ENCODE measurements at places on chromosomes 12 and 14.

GRCh38 chr14:104882325-104882973, 17.4 kb downstream of the CEP170B start:
- DNase-seq: no peak

DNA sequence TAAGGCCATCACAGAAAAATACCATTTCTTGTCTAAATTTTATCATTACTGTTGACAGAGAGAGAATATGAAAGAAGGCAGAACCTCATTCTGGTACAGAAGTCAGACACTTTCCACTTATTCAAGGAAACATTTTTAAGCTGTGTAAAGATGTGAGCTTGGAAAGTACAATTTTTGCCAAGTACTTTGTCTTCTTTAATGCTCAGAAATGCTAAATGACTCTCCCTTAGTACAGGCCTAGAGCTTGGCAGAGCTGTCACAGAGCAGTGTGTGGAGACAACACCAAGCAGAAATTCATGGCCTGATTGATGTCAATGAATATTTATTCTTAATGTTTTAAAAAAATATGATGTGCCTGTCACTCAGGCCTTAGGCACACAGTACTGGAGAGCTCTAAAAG, 20.7 kb downstream of the NT5DC3 start:
- no peak for DNase-seq

DNA sequence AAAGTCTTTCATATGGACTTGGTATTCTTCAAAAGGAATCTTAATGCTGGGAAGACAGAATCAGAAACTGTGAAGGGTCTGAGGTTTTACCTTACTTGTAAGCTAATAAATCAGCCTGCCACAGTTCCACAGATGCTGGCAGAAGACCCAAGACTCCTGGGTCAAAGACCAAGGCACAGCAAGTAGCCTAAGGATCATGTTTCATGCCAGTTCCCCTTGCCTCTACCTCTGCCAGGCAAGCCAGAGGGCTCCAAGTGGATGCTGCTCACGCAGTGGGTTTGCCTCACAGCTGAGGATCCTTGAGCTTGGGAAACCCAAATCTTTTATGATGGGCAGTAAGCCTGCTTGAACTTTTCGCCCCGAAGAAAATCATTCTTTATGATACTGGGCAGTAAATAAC, 15.2 kb upstream of the RXYLT1 start:
- DNase-seq: no peak

DNA sequence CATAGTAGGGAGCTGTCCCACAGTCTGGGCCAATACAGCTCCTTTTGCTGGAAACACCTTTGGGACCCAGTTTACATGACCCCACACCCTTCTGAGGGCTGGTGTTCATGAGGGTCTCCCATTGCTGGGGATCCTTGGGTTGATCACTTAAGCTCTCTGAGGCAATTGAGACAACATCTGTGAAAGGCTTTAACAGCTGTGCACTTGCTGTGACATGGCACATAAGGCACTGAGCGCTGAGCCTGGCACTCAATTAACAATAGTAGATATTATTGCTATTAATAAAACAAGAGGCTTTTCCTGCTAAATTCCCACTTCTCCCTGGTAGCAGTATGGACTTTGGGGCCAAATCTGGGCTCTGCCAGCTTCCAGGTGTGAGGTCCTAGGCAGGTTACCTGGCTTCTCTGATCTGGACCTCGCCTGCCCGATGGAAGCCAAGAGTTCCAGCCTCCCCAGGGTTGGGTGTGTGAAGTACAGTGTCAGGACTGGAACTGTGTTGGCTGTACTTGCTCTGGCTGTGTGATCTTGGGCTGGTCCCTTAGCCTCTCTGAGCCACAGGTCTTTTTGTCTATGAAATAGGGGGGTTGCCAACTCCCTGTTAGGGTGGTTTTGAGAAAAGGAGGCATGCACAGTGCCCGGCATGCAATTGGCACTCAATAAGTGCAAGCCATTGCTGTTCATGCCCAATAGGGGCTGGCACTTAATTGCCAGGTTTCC, 3.1 kb downstream of the SH2B3 start:
- DNase-seq: no peak

DNA sequence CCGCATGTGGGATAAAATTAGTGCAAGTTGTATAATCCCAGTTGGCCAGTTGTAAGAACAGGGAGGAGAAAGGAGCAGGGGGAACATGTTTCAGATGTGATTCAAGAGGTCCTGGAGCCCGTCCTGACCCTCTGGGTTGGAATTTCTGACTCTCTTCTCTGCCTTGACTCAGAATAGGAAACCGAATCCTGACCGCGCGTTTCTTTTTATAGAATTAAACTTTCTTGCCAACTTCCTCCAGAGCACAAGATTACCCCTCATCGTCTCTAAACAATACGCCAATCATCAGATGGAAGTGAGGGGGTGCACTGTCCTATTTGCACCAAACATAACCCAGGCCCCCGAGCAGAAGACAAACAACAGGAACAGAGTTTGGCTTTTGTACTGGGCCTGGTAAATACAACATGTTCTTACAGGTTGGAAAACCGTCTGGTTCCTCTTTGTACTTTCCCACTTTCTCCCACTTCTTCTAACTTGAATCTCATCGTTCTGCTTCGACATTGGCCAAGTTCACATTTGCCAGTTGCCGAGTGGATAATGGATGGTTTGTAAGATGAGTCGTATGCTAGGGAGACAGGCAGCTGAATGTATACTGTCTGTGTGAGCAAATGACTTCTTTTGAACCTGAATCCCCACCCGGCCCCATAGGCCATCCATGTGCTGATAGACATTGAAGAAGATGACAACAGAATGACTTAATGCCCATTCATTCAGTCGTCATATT, 42.6 kb upstream of the MED13L start:
- DNase-seq: no peak

GRCh38 chr14:98370352-98370751, 901.6 kb downstream of the BCL11B start:
- no peak for DNase-seq

DNA sequence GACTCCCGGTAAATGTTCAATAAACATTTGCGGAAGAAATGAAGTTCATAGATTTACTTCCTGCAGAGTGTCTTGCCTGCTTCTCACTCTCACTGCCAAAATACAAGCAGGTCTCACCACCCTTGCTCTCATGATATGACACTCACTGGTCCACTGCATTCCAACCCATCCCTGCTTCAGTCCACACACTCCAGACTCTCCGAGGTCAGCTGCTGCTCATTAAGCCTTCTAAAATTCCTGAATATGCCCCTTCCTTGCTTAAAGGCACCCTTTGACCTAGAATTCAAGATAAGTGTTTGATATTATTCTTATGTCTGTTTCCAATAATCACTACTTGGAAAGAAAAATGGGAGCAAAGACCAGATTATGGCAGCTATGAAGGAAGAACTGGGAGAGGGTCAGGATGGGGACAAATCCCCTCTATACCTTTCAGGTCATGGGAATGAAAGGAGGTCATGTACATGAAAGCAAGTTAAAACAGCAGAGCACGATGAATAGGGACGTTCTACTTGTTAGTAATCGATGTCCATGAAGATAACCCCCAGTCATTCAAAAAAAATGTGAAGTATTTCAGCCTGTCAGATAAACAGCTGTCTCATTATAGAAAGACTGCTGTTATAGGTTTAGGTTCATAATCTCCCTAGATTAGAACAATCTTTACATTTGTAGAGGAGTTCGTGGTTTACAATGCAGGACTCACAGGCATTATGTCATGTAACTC, 10.5 kb upstream of the NID2 start:
- DNase-seq: no peak

DNA sequence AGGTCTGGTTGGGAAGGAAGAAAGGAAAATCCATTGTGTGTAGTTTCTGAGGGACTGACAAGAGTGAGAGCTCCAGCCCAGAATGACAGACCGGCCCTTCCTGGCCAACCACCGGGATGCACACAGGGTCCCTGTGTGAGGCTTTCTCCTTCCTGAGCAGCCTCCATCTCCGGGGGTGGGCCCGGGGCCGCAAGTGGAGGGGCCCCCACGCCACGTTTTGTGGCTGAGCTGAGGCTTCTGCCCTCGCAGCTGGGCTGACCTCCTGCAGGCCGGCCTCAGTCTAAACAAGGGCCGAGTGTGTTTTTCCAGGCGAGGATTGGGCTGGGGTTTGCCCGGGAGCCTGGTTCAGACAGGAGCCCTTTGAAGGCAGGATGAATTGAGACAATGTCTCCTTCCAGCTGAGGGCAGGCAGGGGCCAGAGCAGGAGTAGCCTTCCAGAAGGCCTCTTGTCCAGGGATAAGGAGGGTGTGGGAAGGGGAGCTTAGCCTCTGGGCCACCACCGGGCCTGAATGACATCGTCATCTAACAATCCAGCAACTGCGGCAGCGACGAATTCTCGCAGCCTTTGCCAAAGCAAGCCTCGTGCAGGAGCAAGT, 96.5 kb upstream of the NCOR2 start:
- no peak for DNase-seq

- DNase-seq: no peak
These were observed 791.6 kb downstream of the DIO2 start for GRCh38 chr14:79419571-79420327.

DNA sequence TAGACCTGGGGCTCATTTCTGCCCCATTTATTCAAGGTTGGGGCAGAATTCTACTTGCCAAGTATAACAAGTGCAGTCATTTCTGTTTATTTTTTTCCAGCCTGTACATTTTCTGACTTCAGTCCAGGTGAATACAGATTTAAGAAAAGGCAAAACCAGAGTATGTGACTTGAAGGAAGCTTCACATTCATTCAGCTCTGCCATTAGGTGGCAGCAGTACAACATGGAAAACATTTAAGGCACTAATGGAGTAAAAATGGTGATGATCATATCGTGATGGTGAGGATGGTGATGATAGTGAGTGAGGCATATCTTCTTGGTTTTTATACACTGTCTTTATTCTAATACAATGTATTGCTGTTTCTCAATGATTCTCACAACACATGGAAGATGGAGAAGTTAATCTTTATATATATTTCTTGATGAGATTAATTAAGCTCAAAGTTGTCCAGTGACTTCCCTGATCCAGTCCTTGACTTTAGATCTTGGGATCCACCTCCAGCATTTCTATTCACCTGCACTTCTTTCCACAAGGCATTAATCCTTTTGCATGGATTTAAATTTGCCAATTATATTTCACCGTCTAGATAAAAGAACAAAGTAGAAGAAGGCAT, 176.7 kb upstream of the SEL1L start:
- no peak for DNase-seq

- DNase-seq: no peak
These were observed 12.4 kb downstream of the ATG14 start for GRCh38 chr14:55399183-55399582.

DNA sequence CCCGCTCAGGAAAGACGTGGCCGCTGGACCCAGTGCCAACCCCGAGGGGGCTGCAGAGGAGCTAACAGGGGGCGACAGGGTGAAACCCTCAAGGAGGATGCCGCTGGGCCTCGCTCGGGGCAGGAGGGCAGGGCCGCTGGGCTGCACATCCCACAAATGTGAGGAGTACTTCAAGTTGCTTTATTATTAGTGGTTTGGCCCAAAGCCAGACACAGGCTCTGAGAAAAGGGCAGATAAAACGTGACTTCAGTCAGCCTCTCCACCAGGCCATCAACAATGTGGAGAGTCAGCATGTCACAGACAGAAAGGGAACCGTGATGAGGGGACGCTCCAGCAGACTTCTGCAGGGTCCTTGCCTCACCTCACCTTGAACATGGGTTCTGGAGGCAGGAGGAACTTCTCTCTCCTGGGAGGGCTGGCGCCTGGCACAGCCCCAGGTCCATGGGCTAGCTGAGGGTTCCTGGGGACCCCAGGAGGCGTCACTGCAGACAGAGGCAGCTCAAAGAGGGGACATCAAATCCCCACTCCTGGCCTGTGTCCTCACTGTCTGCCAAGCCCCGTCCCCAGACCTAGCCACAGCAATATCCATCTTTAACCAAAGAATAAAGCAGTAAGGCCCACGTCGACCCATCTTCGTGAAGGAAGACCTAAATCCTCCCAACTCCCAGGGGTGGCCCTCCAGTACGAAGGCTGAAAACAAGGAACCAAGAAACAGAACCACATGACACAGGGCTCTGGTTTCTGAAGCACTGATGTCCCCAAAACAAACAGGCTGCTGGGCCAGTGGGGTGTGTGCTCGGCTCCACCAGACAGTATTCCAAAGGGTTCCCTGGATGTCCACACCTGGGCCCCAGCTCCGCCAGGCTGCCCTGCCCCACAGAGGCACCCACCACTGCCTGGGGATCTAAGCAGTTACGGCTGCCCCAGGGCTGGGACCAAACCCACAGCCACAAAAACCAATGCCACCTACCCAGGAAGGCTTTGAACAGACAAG, 35.1 kb downstream of the CCDC85C start:
- DNase-seq: no peak

DNA sequence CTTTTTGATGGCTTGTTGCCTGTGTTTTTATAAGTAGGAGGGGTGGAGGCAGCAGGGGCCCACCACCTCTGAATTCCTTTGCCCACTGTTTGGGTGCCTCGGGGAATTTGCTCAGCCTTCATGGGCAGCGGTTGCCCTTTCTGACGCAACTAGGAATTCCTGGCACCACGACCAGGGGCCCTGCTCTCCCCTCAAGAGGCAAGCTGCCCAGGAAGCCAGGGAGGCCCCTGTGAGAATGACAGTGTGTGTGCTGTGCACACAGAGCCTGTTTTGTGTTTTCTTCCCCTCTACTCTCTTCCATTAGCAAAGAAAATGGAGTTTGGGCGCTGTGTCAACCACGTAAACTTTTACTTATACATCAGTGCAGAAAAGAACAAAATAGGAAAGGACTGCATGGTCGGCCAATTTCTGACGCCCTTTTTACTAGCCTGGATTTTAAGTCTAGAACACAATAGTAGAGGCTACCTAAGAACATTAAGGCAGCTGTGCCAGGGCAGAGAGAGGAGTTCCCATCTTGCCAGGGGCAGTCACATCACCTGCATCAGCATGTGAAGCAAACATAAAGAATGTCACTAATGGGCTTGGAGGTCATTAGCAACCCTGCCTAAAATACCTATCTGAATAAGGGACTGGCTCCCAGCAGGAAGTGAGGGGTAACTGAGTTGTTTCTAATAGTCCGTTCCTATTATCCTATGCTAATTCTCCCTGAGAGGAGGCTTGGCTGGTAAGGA, 17.9 kb upstream of the PTGR2 start:
- DNase-seq: no peak

DNA sequence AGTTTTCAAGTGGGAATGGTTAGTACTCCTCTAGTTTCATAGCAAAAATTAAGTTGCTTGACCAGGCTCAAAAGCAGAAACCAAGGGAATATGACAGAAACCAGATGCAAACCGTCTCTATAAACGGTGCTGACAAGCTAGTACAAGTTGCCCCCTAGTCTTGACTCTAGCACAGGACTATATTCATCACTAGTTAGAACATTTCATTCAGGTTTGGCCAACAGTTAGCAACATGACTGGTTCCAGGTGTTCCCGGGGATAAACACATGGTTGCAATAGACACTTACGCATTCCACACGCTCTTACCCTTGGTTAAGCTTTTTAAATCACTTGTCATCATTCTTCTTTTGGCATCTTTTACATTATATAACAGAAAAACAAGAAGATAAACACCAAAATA, 103.6 kb downstream of the SCFD1 start:
- DNase-seq: no peak

DNA sequence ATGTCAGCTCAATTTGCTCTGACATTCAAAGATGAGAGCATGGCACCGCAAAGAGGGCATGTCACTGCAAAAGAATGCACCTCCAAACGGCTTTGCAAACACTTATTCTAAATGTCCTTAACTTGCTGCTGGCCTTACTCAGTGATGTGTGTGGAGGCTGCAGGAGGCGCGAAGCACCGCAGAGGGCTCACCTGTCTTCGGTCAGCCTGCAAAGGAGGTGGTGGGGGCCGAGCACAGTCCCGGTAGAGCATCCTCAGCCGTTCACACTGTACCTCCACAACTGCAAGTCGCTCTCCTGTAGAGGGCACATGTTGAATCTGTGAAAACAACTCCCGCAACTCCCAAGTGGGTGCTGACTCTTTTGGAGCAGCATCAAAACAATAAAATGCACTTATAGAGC, 93.8 kb downstream of the TRAFD1 start:
- no peak for DNase-seq

- DNase-seq: no peak
These were observed 332.6 kb downstream of the GLT1D1 start for GRCh38 chr12:129185855-129186254.
